ENCODE measurements at places on chromosomes 1 and 21.

- no peak for DNase-seq
Measured at GRCh38 chr1:72830606-72831390, 548.5 kb upstream of the NEGR1 start.

DNA sequence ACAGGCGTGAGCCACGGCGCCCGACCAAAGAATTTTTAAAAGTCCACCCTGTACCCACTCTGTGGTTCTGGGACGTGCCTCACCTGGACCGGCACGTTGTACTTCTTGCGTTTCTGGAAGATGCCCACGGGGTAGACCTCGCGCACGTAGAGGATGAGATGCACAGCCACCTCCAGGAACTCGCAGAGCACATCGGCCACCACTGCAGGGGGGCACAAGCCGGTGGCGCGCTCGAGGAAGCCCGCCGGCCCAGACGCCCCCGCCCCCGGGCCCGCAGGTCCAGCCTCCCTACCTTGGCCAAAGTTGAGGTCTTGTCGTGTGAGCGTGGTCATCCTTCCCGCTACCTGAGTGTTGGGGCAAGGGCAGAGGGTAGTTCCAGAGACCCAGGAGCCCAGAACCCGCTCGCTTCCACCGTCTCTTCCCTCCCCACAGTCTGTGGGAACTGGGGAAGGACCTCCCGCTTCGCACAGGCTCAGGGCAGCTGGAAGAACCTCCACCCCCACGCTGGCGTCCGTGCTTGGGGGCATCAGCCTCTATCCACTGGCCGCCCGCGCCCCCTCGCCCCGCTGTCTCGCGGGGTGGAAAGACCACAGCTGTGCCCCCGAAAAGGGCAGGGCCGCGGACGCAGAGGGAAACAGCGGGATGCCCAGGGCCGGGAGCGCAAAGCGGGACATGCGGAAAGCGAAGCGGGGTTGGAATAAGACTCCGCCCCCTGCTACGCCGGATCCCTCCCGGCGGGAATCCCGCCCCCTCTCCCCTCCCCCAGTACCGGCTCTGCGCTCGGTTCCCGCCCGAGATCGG lies 478 bp downstream of the MAD2L2 start:
- DNase-seq, result peak; percentile 86

- no peak for DNase-seq
Measured at GRCh38 chr21:42645211-42646075, 8.0 kb upstream of the PDE9A start.

DNA sequence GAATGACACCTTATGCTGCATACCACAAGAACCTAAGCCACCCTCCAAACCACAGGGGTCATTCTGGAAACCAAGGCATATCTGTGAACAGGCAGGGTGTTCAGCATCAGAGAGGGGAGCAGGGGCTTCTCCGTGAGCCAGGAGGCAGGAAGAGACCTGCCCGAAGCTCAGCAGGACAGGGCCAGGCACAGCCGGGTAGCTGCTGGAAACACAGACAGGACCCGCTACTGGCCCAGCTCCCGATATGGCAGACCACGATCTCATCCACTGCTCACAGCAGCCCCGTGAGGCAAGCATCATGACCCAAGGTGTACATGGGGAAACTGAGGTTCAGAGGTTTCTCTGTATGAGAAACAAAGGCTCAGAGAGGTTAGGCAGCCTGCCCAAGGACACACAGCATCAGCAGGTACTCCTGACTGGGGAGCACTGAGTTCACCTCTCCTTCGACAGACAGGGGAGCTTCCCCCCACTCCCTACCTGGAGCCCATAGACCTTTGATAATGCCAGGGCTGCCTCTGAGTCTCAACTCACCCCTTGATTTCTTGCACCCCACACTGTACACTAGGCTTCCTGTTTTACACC lies 317.7 kb downstream of the MATN1 start:
- DNase-seq, result no peak

DNA sequence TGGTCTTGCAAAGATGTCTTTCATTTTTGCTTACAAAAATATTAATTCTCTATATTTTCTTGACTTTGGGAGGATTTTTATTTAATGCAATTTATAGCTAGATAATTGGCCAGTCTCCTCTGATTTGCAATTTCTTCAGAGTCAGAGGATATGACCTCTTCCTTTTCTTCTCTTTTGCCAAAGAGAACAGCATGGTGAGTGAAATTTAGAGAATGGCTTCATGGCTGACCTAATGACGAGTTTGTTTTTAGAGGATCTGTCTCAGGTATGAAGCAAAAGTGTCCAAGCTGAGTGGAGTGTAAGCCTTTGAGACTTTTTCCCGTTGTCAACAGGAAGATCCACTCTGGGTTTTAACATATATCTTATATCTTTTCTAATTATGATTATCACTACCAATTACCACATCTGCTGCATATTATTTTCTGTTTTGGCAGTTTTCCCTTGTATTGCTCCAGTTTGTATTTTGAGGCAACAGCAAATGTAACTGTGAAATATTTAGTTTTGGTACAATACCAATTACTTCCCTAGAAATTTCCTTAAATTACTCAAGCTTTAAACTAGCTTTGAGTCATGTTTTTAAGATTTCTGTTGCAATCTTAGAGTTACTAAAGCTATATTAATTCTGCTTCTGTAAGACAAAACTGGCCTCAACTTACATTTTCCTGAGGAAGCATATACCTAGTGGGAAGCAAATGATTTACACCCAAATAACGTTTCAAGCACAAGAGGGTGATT lies 332.8 kb upstream of the ZRANB2 start:
- no peak for DNase-seq

- peak; percentile 36 for DNase-seq
Measured at GRCh38 chr21:46189213-46189958, 5.1 kb upstream of the SPATC1L start.

DNA sequence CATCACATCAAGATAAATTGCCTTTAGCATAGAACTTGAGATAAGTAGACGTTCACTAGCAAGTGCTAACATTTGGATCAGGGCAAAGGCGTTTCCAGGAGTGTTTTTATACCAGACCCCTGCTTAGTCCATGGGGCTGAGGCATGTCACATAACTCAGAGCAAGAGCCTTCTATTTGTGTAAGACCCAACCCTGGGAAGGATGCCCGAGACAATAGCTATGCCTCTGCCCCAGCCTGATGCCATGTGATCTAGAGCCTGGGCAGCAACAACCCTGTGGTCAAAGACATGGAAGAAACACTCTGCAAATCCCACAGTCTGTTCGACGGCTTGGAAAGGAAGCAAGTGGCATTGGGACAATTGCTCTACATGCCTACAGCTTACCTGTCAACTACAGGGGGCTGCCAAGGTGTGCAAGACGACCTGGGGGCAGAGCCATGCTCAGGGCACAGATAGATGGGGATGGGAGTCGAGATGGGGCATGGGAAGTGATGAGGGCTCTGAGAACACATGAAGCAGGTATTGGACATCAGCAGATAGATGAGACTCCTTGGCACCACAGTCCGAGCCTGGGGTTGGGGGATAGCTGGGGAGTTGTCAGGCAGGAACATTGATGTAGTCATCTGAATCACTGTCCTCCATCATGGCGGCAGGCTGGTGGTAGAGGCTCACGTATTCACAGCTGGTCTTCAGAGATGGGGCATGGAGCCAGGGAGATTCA lies 7.3 kb downstream of the IL24 start:
- no peak for DNase-seq

DNA sequence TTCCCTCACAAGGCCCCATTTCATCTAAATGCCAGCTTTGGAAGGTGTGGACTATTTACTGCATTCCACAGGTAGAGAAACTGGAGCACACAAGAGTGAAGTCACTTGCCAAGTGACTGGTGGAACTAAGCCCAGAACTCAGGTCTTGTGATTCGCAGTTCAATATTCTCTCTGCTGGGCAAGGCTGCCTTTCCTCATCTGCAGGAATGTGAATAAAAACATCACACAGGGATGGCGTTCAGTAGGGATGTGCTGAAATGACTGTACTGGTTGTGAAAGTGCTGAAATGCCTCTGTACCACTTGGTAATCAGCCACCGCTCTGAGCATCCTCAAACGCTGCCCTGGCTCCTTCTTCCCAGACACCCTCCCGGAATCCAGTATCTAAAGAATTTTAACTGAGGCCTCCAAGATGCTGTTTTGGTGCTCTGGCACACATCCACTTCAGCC lies 145.6 kb downstream of the HIVEP3 start:
- DNase-seq, result no peak

DNA sequence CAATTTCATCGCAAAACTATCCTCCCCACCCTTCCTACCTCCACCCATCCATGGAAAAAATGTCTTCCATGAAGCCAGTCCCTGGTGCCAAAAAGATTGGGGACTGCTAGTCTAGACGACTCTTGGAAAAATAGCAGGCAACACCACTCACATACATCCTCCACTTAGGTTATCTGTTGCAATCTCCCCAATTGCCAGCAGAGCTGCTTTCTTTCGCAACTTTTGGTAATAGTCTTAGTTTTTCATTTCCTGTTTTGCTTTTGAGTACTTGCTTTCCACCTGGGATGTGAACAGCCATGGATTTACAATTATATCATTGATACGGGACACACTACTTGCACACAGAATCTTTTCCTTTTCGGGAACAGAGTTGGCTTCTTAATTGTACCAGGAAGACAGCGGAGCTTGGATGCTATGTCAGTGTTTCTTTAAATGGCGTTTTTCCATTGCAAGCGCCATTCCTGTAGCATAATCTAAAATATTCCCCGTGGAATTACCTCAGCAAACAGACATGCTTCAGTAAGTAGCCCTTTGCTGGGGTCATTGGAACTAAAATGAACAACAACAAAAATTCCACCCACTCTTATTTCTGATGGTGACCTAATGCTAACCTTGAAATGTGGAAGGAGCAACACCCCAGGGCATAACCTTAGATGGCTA lies 183.3 kb upstream of the ADGRL2 start:
- no peak for DNase-seq

GRCh38 chr1:18429654-18430053 lies 51.1 kb upstream of the KLHDC7A start:
- DNase-seq, result no peak

- peak; percentile 100 for DNase-seq
Measured at GRCh38 chr1:3746830-3747521, 5.3 kb upstream of the CCDC27 start.

DNA sequence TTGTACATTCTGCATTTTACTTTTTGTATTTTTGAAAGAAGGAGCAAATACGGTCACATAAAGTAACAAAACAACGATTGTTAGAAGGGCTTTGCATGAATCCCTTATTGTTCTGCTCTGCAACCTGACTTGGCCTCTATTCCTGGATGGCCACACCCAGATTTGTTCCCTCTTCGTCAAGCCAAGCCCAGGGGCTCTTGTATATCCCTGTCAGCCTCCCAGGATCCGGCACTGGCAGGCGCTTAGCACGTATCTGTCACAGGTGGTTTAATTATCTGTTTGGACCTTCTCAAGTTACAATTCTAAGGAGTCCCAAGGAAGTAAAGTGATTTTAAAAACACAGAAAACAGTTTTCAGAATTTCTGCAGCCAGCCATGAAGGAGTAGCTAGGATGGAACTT lies 28.0 kb downstream of the CRYAA start:
- peak; percentile 38 for DNase-seq

DNA sequence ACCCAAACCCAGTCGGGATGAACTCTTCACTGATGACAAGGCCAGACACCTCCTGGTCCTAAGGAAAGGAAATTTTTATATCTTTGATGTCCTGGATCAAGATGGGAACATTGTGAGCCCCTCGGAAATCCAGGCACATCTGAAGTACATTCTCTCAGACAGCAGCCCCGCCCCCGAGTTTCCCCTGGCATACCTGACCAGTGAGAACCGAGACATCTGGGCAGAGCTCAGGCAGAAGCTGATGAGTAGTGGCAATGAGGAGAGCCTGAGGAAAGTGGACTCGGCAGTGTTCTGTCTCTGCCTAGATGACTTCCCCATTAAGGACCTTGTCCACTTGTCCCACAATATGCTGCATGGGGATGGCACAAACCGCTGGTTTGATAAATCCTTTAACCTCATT lies 10.1 kb downstream of the CZIB start:
- DNase-seq, result no peak

GRCh38 chr1:48048980-48049379 lies 51.8 kb upstream of the TRABD2B start:
- no peak for DNase-seq

DNA sequence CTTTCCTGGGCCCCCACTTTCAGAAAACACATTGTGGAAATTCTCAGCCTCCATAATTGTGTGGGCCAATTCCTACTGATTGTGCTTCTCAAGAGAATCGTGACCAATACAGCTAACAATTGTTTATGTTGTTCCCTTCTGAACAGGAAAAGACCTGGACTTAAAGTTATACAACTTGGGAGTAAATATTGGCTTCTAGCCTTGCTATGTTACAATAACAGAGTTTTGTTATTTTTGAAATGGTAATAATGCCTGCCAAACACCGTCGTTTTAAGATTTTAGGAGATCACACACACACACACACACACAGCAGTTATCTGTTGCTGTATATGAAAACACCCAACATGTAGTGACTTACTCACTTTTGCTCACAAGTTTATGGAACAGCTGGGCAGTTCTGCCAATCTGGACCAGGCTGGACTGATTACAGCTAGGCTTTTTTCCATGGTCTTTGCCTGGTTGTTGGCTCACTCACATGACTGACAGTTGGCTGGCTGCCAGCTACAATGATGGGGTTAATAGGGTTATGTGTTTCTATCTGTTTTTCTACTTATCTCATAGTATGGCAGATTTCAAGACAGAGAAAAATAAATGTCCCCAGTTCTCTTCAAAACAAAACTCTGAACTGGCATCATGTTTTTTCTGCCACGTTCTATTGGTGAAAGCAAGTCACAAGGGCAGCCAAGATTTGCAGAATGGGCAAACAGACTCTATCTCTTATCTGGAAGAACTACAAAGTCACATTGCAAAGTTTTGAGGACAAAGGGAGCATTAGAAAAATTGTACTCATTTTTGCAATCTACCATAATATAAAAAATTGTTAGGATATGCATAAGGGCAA lies 447.5 kb downstream of the NEGR1 start:
- DNase-seq, result no peak

GRCh38 chr1:100734676-100735075 lies 15.1 kb downstream of the VCAM1 start:
- no peak for DNase-seq

- no peak for DNase-seq
Measured at GRCh38 chr1:230077436-230078213, 10.6 kb downstream of the GALNT2 start.

DNA sequence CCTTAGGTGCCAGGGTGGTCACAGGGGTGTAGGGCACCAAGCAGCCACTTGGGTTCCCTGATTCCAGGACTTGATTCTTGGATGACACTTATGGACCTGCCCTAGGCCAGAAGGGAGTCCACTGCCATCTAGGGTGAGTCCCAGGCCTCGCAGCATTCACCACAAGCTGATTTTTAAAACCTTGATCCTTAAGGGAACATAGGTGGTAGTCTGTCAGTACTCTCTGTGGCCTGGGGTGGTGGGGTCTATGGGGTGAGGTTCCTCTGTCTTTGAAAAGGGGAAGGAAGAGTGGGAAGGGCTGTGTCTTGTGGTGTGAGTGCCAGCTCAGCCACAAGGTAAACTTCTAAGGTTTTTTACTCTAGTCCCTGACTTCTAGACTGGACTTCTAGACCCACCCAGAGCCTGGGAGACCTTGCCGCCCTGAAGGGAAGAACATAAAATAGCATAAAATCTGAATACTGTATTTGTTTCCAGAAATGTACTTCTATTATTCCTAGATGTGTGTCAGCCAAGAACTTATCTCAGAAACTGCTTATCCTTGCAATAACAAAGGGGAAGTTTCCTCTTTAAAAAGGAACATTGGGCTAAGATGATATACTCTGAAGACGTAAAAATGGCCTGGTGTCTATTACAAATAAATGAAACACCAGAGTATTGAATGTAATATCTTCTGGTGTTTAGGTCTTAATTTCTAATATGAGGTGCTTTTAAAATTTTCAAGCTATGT lies 757.3 kb downstream of the LTN1 start:
- DNase-seq, result no peak
